BJ (cell line): ENCODE measurements at places on chromosomes 4 and X. TPM values are rescaled to one million over a fixed set of nuclear protein-coding genes. Genes with fewer than 3 reads are reported as not detected.

- DNase-seq, result no peak
These were observed 208.8 kb downstream of the TMA16 start for GRCh38 chr4:163703251-163703650.

GRCh38 chrX:69387567-69388487, 116.3 kb upstream of the NALF2 start:
- no peak for DNase-seq

- DNase-seq, result no peak
These were observed 460.4 kb upstream of the GALNT7 start for GRCh38 chr4:172708184-172708583.

GRCh38 chr4:95701500-95702170, 138.3 kb upstream of the PDHA2 start:
- no peak for DNase-seq

Gene HSD17B13
- polyA plus RNA-seq, result 0.07 TPM in 1 of 2 replicates, not detected in the other

DNA sequence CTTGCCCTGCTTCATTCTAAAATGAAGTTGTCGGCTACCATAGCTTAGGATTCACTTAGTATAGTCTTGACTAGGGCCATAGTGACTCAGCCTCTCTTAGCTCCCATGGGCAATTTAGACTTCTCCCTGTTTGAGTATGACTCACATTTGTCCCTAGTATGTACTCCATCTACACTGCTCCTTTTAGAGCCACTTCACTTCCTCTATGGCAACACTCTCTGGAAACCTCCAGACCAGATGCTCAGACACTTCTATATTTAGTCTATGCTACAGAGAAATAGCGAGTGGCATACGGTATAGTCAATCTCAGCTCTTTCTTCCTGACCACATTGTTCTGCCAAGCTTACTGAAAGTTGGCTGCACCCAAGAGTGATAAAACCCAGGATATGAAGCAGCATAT, 11.2 kb downstream of the MEPE start:
- peak; percentile 45 for DNase-seq

Gene L1CAM
- polyA plus RNA-seq, result 23.5 and 62.0 TPM in 2 replicates

Gene S100P
- polyA plus RNA-seq, result 0.06 and 0.07 TPM in 2 replicates

Gene SEPSECS
- 2.6 and 4.9 TPM in 2 replicates for polyA plus RNA-seq

GRCh38 chr4:61293707-61294400, 93.7 kb downstream of the ADGRL3 start:
- no peak for DNase-seq

DNA sequence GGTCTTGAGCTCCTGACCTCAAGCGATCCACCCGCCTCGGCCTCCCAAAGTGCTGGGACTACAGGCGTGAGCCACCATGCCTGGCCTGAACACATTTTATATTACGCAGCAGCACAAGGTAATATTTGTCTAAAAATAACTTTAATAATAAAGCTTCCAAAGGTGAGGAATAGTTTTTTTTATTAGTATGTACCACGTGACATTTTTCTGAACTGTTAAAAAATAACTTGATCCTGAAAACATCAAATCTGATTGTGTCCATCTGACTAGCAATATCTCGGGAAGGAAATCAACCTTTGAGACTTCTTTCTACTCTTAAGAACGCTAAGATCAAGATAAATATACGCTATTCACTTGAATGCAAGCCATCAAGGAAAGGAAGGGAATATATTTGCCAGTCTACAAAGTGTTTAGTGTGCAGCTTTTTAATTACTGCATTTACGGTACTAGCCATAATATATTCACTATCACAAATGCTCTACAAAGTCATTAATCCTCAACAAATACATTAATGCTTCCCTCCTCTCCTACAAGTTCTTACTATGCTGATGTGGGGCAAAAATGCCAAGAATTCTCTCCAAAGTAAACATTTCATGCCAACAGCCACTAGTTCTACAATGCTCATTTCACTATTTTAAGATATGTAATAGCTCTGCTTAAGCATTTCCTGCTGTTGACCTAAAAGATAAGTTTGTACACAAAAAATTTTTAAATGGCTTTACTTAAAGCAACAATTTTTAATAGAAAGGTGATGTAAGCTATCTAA, 143.6 kb downstream of the APBB2 start:
- DNase-seq, result no peak

DNA sequence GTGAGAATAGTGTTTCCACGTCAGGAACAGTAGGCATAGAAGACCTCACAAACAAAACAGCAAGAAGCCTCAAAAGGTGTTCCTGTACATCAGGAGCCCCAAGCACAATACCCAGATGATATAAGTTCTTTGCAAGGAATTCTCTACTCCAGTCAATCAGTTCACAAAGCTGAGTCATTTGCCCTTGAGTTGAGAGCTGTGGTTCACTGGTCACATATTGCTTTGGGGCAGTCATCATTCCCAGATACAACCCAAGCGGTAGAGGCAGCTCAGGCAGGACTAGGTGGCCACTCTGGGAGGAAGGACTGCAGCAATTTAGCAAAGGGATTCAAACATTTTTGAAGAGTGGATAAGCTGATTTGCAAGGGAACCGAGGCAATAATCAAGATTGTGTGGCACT, 551.5 kb upstream of the ZFP42 start:
- DNase-seq, result no peak
